RWPE1 (cell line): ENCODE measurements at places on chromosomes 3 and 15.

DNA sequence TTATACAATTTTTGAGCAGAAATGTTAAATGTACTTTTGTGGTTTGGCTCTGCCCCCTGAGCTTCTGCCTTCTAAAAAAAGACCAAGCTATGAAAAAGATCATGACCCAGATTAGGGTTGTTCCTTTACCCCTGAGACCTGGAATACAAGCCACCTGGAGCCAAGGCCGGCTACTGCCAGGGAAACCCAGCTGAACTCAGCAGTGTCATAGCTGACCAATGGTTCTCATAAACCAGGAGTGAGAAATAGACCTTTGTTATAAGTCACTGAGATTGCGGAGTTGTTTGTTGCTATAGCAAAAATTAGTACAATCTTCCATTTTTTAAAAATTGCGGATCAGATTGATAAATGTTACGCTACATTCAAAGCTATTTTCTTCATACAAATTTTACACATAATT, 1261.7 kb downstream of the ROBO1 start:
- DNase-seq: no peak

DNA sequence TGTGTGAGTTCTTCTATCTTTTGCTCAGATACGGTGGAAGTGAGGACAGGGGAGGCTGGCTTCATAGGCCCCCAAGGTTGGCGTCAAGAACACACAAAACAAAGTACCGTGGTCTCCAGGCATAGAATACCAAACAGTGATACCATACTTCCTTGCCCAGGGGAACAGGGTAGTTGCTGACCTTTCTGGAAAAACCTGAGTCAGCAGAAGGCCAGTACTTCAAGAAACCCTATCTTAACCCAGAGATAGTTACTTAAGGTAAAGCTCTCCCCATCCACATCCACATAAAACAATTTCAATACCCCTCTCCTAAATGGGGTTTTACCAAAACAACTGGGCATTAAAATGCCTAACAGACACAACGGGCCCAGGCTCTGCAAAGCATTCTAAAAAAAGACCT, 29.6 kb upstream of the RPS17 start:
- DNase-seq: no peak

- peak; percentile 14 for DNase-seq
Observed at GRCh38 chr3:190853464-190853863, 9.0 kb downstream of the GMNC start.

- peak; percentile 73 for DNase-seq
Observed at GRCh38 chr15:90336705-90337141, 15.4 kb upstream of the ZNF774 start.

DNA sequence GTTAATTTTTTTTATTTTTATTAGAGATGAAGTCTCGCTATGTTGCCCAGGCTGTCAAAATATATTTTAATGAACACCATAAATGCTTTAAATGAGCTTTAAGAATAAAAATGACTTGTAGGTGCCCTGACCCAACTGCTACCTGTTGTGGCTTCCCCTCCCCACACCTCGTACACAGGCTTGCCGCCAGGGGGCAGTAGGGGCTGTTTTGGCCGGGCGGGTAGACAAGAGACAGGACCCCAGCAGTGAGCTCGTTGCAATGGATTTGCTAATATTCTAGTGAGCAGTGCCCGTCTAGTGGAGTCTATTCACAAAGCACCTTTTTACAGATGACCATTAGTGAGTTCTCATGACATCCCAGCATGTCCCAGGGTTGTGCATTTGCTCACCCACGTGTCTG, 418.1 kb downstream of the OCA2 start:
- no peak for DNase-seq

- peak; percentile 83 for DNase-seq
Observed at GRCh38 chr15:64460724-64461720, 644 bp downstream of the ZNF609 start.

- DNase-seq: no peak
Observed at GRCh38 chr3:179436517-179436916, 14.8 kb downstream of the GNB4 start.

DNA sequence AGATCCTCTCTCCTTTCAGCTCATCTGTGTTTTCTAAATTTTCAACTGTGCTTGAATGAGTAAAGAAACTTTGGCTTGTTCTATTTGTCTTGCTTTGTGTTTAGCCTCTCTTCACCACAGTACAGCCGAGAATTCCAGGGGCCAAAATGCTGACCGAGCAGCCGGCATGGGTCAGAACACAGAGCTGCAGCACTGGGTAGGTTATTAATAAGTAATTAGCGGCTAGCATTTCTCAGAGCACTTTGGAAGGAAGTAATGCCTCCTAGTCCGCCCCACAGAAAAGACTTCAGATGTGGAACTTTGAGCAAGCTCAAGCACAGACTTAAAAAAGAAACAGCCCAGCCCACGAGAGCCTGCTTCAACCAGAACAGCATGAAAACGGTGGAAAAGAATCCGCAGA, 343.9 kb downstream of the ARRDC4 start:
- no peak for DNase-seq

- DNase-seq: no peak
Observed at GRCh38 chr3:197501879-197502620, 53.7 kb downstream of the BDH1 start.

DNA sequence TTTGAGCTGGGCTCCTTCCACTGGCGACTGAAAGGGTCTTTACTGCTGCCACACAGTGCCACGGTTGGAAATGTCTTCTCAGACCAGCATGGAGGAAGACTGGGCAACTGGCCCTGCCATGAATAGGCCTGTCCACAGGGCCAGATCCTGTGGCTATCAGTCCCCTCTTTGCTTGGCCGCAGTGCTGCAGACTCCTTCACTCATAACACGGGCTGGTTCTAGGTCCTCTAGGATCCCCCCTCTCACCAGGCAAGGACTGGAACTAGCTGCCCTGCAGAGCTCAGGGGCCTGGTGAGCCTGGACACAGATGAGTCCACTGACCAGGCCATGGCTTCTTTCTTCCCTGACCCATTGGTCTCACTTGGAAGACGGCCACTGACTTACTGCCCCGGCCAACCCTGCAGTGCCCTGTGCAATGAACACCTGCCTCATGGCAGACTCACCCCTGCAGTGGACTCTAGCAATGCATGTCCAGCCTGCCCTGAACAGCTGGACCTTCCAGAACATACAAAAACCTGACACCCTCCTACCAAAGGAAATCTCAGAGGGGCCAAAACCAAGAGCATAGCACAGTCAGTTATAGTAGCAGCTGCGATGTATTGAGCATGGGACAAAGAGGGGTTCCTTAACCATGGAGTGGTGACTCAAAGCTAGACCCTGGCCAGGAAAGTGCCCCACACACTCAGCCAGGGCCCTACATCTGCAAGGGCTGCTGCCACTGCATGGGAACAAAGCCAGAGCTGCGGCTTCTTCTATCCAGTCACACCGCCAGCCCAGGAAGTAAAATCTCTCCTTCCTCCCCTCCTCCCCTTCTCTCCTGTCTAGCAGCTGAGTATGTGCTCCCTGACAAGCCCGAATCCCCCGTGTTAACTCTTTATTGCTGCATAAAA, 72.1 kb upstream of the ITGA11 start:
- no peak for DNase-seq

DNA sequence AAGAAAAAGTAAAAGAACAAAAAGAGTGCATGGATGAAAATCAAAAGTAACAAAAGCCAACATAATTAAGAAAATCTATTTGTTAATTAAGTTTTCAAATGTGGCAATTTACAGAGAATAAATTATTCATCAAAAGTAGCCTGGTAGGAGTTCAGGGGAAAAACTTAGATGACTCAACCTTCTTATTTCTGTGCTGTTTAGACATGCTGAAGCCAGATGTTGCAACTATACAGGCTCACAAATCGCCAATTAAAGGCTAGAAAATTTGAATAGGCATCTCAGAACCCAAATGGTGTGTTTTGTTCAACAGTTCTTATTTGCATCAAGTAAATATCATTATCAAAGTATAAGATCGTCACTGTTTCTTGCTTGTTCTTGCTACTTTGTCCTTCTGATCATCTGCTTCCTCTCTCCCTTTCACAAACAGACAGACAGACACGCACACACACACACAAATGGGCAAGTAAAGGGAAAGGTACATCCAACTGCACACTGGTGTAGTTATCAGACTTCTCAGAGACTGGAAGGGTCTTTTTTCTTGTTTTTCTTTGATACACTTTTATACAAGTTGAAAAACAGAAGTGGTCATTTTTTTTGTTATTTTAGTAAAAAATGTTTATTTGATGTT, 572.2 kb downstream of the MECOM start:
- DNase-seq: peak; percentile 59

DNA sequence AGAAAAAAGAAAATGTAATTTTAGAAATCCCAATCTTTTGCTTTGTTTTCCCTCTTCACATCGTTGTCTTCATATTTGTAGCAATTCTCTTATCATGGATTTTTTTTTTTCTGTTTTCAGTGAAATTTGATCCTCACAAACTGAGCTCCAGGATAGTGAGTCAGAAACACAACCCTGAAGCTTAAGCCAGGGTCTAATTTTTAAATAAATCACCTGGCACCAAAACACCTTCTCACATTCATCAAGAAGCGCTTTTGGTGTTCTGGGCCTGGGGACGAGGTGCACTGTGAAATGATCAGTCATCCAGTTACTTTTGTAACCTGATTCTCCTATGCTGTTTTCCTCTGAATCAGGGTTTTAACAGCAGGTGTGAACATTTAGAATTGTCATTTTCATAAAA, 87.7 kb downstream of the REC114 start:
- no peak for DNase-seq

DNA sequence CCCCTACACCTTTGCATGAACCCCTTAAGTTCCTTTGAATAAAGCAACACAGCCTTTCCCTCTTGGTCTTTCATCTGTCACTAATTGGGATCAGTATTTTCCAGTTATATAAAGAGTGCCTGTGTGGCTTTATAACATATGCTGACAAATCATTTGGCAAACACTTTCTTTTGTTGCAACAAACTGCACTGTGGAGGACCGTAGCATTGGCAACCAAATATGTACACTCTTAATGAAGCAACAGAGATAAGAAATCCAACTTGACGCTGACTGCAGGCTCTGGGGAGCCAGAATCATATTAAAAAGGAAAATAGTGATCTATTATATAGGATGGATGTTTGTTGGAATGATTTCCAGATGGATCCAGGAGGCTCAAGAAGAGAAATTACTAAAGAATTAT, 120.1 kb upstream of the PRICKLE2 start:
- DNase-seq: no peak

GRCh38 chr3:35492841-35493240, 146.5 kb upstream of the ARPP21 start:
- no peak for DNase-seq

DNA sequence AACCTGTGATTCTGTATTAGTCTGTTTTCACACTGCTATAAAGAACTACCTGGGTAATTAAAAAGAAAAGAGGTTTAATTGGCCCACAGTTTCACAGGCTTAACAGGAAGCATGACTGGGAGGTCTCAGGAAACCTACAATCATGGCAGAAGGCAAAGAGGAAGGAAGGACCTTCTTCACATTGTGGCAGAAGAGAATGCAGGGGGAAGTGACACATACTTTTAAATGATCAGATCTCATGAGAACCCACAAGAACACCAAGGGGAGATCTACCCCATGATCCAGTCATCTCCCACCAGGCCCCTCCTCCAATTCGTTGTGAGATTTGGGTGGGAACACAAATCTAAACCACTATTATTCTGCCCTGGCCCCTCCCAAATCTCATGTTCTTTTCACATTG, 6.1 kb downstream of the ZKSCAN7 start:
- no peak for DNase-seq

- DNase-seq: no peak
Observed at GRCh38 chr15:67808821-67809220, 16.5 kb upstream of the SKOR1 start.

DNA sequence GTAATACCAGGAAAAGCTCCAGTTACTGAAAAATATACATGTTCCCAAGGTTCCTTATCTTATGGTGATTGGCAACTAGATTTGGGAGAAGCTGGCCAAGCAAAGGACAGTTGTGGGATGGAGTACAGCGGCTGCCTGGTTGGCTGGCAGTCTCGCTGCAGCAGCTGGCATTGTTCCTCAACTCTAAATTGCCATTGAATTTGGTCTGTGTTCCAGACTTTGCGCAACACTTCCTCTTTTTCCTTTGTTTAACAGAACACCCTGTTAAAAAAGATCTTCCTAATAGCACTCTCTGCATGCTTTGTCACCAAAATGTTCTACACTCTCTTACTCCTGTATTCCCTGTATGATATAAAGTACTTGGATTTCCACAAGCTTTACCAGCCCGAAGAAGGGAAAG, 420.6 kb upstream of the RBMS3 start:
- no peak for DNase-seq

DNA sequence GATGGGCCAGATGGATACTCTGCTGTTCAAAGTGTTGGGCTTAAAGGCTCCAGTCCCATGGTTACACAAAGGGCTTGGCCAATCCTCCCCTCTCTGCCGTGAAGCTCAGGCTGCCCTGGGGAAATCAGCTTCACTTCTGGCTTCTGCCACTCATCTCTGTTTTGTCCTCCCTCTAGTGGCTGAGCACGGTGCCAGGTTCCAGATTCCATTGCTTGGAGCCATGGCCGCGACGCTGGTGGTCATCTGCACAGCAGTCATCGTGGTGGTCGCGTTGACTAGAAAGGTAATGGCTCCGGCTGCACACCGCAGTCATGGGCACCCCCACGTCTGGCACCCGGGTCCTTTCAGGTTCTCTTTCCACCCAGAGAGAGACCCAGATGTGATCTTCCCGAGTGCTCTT, 5.6 kb downstream of the TIGIT start:
- peak; percentile 29 for DNase-seq

DNA sequence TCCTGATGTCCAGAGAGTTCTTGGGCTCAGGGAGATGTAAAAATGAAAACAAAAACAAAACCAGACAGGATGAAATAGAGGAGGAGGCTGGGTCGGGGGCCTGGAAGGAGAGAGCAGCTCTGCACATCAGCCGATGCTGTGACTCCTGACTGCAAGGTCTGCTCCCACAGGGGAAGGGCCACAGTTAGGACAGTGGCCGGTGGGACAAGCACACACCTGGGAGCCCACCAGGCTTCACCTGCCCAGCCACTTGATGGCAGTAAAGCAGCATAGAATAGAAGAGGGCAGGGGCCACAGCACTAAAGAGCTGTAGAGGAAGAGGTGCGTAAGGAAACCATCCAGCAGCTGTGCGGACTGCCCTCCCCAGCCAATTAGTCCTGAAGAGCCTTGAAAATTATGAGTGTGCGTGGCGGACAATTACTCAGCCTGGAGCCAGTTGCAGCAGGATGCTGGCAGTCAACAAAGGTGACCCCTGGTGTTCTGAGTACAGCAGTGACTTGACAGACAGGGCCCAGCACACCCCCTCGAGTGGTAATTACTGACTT, 29.8 kb downstream of the ALS2CL start:
- DNase-seq: no peak

DNA sequence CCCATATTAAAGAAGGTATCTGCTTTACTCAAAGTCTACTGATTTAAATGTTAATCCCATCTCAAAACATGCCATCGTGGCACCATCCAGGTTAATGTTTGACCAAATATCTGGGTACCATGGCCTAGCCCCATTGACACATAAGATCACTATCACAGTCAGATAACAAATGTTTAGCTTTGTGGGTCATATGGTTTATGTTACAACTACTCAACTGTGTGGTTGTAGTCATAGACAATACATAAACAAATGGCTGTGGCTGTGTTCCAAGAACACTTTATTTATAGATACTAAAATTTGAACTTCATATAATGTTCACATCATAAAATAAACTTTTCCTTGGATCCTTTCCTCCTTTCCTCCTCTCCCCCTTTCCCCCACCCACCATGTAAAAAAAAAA, 9.8 kb upstream of the SNRPN start:
- DNase-seq: no peak

- no peak for DNase-seq
Observed at GRCh38 chr15:67066959-67067853, 1.8 kb downstream of the SMAD3 start.
